KG1 (cell line): ENCODE measurements at places on chromosomes 11 and 22.

GRCh38 chr11:90536301-90536700 is 313.5 kb upstream of the CHORDC1 start:
- no peak for DNase-seq

DNA sequence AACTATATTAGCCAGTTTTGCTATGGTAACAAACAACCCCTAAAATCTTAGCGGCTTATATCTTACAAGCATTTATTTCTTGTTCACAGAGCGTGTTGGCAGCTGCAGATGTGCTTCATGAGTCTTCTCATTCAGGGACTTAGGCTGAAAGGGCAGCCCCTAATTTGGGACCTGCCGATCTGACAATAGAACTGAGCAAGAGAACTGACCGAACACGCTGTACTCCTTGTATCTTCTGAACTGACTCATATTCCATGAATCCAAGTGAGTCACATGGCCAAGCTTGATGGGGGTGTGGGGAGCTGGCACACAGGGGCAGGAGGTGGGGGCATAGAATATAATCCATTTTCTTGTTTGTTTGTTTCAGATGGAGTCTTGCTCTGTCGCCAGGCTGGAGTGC is 481.7 kb upstream of the CADM1 start:
- DNase-seq = no peak

- no peak for DNase-seq
Observed at GRCh38 chr22:27213766-27214581, 556.6 kb downstream of the MIAT start.

DNA sequence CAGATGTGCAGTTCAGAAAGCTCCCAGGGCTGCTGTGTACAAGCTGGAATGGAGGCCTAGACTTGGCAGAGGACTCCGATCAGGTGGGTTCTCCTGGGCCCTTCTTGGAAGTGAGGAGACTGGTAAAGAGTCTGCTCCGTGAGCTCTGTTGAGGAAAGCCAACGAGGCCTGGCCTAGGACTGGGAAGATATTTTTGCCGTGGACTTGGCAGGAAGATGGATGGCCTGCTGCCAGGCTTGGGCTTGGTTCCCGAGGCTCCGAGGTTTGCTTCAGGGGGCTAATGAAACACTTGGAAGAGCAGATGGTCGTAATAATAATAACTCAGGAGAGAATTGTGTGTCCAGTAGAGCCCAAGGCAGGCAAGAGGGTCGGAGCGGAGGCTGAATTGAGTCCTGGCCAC is 3.9 kb downstream of the GALR3 start:
- no peak for DNase-seq

DNA sequence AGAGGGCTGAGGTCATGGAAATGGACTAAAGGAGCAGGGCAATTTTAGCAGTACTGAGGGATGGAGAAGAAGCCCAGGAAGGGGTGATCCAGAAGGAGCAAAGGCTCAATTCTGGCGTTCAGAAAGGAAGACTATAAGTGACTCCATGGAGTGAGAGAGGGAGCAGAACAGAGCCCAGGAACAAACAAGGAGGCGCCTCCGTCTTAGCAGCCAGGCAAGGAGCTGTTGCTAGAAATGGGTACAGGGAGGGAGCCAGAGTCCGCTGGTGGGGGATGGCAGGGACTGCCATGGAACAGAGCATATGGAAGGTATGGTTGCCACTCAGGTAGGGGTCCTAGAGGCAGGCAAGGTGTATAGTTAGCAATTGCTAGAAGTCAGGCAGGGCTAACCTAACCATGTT is 20.5 kb upstream of the STK33 start:
- DNase-seq = no peak

- no peak for DNase-seq
Observed at GRCh38 chr11:60910281-60910687, 3.7 kb upstream of the TMEM109 start.

GRCh38 chr11:9037963-9038362 is 34.2 kb upstream of the NRIP3 start:
- no peak for DNase-seq

- DNase-seq = no peak
Observed at GRCh38 chr11:47950396-47950795, 30.0 kb upstream of the PTPRJ start.

GRCh38 chr11:9180784-9181183 is 84.4 kb downstream of the DENND5A start:
- DNase-seq = no peak
